ENCODE measurements at places on chromosomes 13 and 19.

DNA sequence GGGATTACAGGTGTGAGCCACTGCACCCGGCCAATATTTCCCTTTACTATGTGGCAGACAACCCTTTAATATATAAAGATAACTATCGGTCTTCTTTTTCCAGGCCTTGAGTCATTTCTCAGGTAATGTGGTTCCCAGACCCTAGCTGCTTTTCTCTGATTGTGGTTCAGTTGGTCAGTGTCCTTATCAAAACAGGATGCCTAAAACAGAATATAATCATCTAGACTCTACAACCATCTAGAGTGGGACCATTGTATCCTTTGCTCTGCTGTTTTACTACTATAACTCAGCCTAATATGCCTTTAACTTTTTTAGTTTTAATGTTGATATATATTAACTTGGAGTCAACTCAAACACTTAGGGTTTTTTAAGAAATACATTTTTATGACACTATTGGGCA is 30.0 kb upstream of the HMGB1 start:
- H3K27me3 ChIP-seq = no peaks in the 10 kb centered on the region
- H3K4me3 ChIP-seq = no peak overlapping the region
- no peak overlapping the region for H3K27ac ChIP-seq
- DNase-seq = no peak
- no peaks in the 10 kb centered on the region for H3K36me3 ChIP-seq

- peaks cover 7% of the 10 kb centered on the region for H3K27me3 ChIP-seq
- DNase-seq = no peak
- no peaks in the 10 kb centered on the region for H3K4me1 ChIP-seq
- H3K27ac ChIP-seq = no peak overlapping the region
Measured at GRCh38 chr19:8639821-8640401, 9.5 kb downstream of the NFILZ start.

DNA sequence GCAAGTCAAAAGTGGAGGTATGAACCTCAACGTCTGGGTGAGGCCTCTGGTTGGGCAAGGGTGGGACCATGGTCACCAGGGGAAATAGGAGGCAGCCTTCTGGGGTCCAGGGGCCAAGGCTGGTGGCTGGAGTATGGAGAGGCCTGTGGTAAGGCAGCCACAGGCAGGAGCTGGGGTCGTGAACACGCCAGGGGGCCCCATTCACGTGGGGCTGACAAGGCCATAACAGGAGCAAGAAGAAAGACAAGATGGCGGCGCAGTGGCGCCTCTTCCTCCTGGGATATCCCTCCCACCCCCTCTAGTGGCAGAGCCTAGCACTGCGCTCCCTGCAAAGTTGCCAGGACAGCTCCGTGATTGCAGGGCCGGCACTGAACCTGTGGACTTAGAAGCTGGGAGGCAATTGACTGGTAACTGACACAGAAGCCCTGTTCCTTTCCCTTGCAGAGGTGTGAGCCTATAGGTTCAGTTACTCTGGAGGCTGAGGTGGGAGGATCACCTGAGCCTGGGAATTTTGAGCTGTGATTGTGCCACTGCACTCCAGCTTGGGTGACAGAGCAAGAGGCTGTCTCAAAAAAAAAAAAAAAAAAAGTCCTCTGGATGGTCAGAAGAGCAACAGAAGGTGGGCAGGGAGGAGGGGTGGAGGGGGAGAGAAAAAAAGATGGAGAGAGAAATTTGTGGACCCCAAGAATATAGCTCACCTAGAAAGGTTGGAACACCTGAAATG is 19.7 kb upstream of the EDDM13 start:
- peaks cover 10% of the 10 kb centered on the region for H3K36me3 ChIP-seq
- no peak overlapping the region for H3K4me3 ChIP-seq
- no peaks in the 10 kb centered on the region for H3K4me1 ChIP-seq
- H3K27ac ChIP-seq = peak overlapping the region; percentile 96
- no peaks in the 10 kb centered on the region for H3K27me3 ChIP-seq

- DNase-seq = no peak
- peaks cover 25% of the 10 kb centered on the region for H3K4me1 ChIP-seq
- no peak overlapping the region for H3K27ac ChIP-seq
- peak overlapping the region; percentile 5 for H3K4me3 ChIP-seq
- no peaks in the 10 kb centered on the region for H3K27me3 ChIP-seq
- H3K36me3 ChIP-seq = peaks cover 3% of the 10 kb centered on the region
Measured at GRCh38 chr13:66921437-66921836, 308.7 kb downstream of the PCDH9 start.

- no peaks in the 10 kb centered on the region for H3K4me1 ChIP-seq
- peaks cover 25% of the 10 kb centered on the region for H3K27me3 ChIP-seq
- no peaks in the 10 kb centered on the region for H3K36me3 ChIP-seq
- no peak overlapping the region for H3K4me3 ChIP-seq
- H3K27ac ChIP-seq = no peak overlapping the region
Measured at GRCh38 chr19:29154163-29154562, 58.8 kb downstream of the UQCRFS1 start.

DNA sequence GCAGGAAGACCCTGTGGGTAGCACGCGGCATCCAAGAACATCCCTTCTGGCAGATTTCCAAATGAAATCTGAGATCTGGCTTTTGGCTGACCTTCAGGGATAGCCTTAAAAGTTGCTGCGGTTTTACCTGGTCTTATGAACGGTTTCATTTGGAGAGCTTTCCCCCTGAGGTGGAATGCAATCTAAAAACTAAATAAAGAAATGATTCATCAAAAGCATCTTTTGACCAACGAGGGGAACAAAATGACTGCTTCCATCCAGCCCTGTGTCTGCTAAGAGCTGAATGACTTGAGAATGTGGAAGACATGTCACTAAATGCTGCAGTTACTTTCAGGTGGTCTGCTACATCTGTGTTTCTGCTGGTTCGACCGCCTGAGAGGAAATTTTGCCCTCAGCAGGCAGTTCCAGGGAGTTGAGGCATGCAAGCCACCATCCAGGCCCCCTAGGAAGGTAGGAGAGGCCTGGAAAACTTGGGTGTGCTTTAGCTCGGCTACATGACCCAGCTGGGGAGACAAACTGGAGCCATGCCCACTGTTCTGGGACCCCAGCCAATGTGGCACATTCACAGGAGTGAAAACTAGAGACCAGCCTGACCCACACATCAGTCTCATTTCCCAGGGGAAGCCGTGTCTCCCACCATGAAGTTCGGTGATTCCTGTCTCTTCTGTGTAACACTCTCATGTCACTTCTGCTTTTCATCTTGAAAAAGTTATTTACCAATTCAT is 175.1 kb upstream of the KL start:
- DNase-seq = no peak
- H3K4me3 ChIP-seq = no peak overlapping the region
- no peaks in the 10 kb centered on the region for H3K36me3 ChIP-seq
- H3K27ac ChIP-seq = no peak overlapping the region
- H3K27me3 ChIP-seq = no peaks in the 10 kb centered on the region

GRCh38 chr13:62512194-62513141 is 1096.8 kb upstream of the PCDH20 start:
- H3K27me3 ChIP-seq = no peaks in the 10 kb centered on the region
- no peaks in the 10 kb centered on the region for H3K36me3 ChIP-seq
- H3K4me3 ChIP-seq = no peak overlapping the region
- peak; percentile 12 for DNase-seq

DNA sequence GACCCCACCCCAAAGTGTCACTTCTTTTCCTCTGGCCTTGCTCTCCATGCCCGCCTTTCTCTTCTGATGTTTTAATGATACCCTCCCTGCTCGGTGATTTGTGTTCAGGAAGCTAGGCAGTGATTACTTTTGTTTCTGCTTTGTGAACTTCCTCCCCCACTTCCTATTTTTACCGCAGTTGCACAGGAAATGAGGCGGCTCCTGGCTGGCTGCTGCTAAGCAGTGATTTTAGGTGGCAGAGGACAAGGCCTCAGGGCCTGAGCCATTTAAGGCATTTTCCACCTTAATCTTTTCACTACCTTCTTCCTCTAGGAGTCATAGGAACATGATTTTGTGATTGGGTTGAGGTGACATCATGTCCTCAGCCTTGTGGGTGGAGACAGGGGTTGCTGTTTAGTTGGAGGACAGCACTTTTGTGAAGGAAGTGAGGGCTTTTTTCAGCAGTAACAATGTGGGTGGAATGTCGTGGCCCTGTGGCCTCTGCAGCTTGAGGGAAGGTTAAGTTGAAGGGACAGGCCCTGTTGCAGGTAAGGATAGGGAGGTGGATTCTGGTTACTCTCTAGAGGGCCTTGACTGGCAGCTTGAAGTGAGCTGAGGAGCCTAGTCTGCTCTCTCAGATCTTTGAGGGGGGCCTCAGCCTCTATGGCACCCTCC is 15.7 kb downstream of the GARRE1 start:
- DNase-seq = no peak
- H3K4me3 ChIP-seq = no peak overlapping the region
- no peaks in the 10 kb centered on the region for H3K36me3 ChIP-seq
- H3K27me3 ChIP-seq = no peaks in the 10 kb centered on the region
- H3K27ac ChIP-seq = peak overlapping the region; percentile 2
- H3K4me1 ChIP-seq = peaks cover 22% of the 10 kb centered on the region

GRCh38 chr13:43749503-43749902 is 37.3 kb downstream of the ENOX1 start:
- no peaks in the 10 kb centered on the region for H3K27me3 ChIP-seq
- no peak overlapping the region for H3K4me3 ChIP-seq
- H3K27ac ChIP-seq = no peak overlapping the region
- no peaks in the 10 kb centered on the region for H3K36me3 ChIP-seq
- no peak for DNase-seq

- no peaks in the 10 kb centered on the region for H3K4me1 ChIP-seq
- H3K27me3 ChIP-seq = no peaks in the 10 kb centered on the region
- no peak overlapping the region for H3K27ac ChIP-seq
- no peak overlapping the region for H3K4me3 ChIP-seq
Measured at GRCh38 chr19:42042455-42043170, 27.4 kb downstream of the GRIK5 start.

DNA sequence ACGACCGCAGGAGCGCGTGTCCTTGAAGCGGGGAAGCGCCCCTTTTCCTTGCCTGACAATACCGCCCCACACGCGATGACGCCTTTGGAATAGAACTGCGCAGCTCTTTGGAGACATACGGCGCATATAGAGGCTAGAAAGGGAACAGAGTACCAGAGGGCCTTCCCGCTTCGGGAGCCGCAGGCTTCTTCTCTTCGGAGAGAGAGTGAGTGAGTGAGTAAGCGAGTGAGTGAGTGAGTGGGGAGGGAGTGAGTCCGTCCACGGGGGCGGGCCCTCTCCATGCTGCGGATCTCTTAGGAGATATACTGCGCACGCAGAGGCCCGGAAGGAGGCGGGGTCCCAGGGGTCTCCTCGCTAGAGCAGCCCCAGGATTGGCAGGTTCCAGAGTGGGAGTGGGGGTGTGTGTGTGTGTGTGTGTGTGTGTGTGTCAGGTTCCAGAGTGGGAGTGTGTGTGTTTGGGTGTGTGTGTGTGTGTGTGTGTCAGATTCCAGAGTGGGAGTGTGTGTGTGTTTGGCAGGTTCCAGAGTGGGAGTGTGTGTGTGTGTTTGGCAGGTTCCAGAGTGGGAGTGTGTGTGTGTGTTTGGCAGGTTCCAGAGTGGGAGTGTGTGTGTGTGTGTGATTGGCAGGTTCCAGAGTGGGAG is 97.0 kb downstream of the INSR start:
- no peaks in the 10 kb centered on the region for H3K36me3 ChIP-seq
- peaks cover 24% of the 10 kb centered on the region for H3K4me1 ChIP-seq
- H3K27me3 ChIP-seq = peaks cover 29% of the 10 kb centered on the region
- peak; percentile 72 for DNase-seq
- H3K4me3 ChIP-seq = peak overlapping the region; percentile 90

GRCh38 chr19:40567040-40567749 is 9.5 kb upstream of the SHKBP1 start:
- peak overlapping the region; percentile 31 for H3K4me3 ChIP-seq
- no peaks in the 10 kb centered on the region for H3K36me3 ChIP-seq
- peaks cover 81% of the 10 kb centered on the region for H3K27me3 ChIP-seq
- no peak for DNase-seq
- peaks cover 13% of the 10 kb centered on the region for H3K4me1 ChIP-seq
- H3K27ac ChIP-seq = no peak overlapping the region

DNA sequence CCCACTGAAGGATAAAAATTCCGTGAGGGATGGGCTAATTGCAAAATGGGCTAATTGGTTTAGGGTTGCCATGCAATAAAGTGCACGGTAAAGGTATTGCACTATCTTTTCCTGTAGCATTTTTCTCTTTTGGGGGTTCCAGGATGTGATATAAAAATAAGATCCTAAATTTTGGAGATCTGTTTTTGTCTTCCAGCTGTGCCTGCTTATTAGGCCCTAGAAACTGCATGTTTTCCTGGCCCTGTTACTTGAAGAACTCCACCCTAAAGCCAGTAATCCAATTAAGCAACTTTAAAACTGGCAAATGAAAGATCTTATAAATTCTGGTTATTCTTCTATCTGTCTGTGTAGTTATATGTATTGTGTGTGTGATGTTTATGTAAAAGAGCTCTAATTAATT is 2489.6 kb downstream of the PCDH9 start:
- peaks cover 3% of the 10 kb centered on the region for H3K36me3 ChIP-seq
- H3K4me3 ChIP-seq = no peak overlapping the region
- H3K27me3 ChIP-seq = no peaks in the 10 kb centered on the region
- DNase-seq = no peak

- no peak overlapping the region for H3K27ac ChIP-seq
- DNase-seq = no peak
- peaks cover 13% of the 10 kb centered on the region for H3K4me1 ChIP-seq
- peaks cover 34% of the 10 kb centered on the region for H3K36me3 ChIP-seq
- no peak overlapping the region for H3K4me3 ChIP-seq
Measured at GRCh38 chr13:113620036-113620796, 35.7 kb downstream of the TFDP1 start.

GRCh38 chr13:114104655-114105520 is 27.5 kb downstream of the RASA3 start:
- H3K27me3 ChIP-seq = no peaks in the 10 kb centered on the region
- peak overlapping the region; percentile 27 for H3K4me3 ChIP-seq

GRCh38 chr13:111039735-111040134 is 75.4 kb upstream of the ARHGEF7 start:
- peaks cover 28% of the 10 kb centered on the region for H3K27me3 ChIP-seq
- no peak overlapping the region for H3K4me3 ChIP-seq
- H3K4me1 ChIP-seq = peaks cover 4% of the 10 kb centered on the region
- peaks cover 3% of the 10 kb centered on the region for H3K36me3 ChIP-seq
- H3K27ac ChIP-seq = no peak overlapping the region

GRCh38 chr13:76723551-76724232 is 162.5 kb downstream of the KCTD12 start:
- H3K36me3 ChIP-seq = peaks cover 4% of the 10 kb centered on the region
- H3K27ac ChIP-seq = no peak overlapping the region
- no peak for DNase-seq
- no peaks in the 10 kb centered on the region for H3K27me3 ChIP-seq
- no peak overlapping the region for H3K4me3 ChIP-seq
- peaks cover 5% of the 10 kb centered on the region for H3K4me1 ChIP-seq

DNA sequence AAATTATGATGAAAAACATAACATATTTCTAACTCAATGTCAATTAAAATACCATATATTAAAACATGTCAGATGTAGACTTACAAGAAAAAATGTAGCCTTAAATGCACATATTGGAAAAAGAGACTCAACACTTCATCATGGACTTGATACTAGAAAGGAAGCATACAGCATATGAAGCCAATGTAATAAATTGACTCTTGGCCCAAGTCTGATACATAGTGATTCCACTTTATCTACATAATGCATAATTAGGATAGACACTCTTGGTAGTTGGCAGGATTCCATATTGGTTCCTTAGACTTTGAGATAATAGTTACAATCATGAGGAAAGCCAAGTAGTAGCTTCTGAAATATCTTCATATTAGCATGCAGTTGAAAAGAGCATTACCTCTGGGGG is 1067.0 kb downstream of the PCDH17 start:
- H3K4me3 ChIP-seq = no peak overlapping the region
- no peak overlapping the region for H3K27ac ChIP-seq
- no peaks in the 10 kb centered on the region for H3K4me1 ChIP-seq
- DNase-seq = no peak

Data from neural crest cell (in vitro differentiated cells).